ENCODE measurements at places on chromosomes 5 and 9. TPM values are rescaled to one million over a fixed set of nuclear protein-coding genes. Genes with fewer than 3 reads are reported as not detected.

The LHFPL2 gene
- total RNA-seq = 26.3 TPM

The PALM2AKAP2 gene
- 4.0 TPM for total RNA-seq

The PCDHGA12 gene
- total RNA-seq = 1.3 TPM

The GTF2H2C gene
- 61.0 TPM for total RNA-seq

The SPATA31D4 gene
- not detected for total RNA-seq

The TRPM3 gene
- 7.7 TPM for total RNA-seq

The SKP1 gene
- 348 TPM for total RNA-seq

The DOCK2 gene
- total RNA-seq = 7.8 TPM

The NSD1 gene
- 197 TPM for total RNA-seq

The FSD1L gene
- 4.7 TPM for total RNA-seq

The RAI14 gene
- 127 TPM for total RNA-seq

The STC2 gene
- total RNA-seq = 77.7 TPM

The OMD gene
- total RNA-seq = not detected
